ENCODE measurements at places on chromosomes 13 and 19. TPM values are rescaled to one million over a fixed set of nuclear protein-coding genes. Genes with fewer than 3 reads are reported as not detected.

Gene KLHL1
- not detected for total RNA-seq

Gene LRG1
- 0.13 TPM for total RNA-seq

Gene MAMSTR
- total RNA-seq = 3.5 TPM

- DNase-seq = no peak
Observed at GRCh38 chr13:59210543-59210942, 953.2 kb downstream of the DIAPH3 start.

DNA sequence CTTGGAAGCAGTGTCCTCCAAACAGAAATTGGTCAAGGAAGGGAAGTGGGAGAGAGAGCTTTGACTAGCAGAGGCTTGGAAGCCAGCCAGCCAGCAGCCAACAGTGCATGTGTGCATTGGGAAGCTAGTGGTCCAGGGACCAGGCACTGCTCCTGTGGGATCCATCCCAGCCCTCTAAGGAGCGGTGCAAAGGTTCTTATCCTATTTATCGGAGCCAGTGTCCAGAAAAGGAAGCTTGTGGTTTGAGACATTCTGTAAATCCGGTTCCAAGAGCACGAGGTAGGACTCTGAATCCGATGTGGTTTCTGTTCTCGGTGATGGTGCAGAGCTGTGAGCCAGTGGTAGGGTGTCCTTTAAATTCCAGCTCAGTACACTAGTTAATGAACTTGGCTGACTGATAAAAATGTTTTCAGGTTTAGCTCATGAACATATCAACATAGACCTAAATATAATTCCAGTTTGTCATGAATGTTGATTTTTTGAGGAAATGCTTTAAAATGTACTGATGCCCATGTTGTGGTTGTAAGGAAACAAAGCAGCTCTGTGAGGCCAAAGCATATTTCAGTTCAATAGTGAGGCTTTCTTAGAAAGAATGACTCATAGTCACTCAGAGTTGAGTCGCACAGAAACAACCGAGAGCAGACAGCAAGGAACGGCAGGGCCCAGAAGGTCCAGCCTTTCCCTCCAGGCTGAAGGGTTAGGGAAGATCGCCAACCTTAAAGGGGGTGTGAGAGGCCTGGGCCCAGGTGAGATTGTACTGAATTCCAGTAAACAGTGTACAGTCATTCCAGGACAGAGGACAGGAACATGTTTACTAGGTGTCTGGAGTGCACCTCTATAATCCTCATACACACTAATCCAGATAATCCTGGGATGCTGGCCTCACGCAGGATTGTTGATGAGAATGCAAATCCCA lies 21.5 kb upstream of the GARRE1 start:
- DNase-seq = peak; percentile 89

GRCh38 chr13:50664951-50665350 lies 178.5 kb downstream of the DLEU7 start:
- no peak for DNase-seq

DNA sequence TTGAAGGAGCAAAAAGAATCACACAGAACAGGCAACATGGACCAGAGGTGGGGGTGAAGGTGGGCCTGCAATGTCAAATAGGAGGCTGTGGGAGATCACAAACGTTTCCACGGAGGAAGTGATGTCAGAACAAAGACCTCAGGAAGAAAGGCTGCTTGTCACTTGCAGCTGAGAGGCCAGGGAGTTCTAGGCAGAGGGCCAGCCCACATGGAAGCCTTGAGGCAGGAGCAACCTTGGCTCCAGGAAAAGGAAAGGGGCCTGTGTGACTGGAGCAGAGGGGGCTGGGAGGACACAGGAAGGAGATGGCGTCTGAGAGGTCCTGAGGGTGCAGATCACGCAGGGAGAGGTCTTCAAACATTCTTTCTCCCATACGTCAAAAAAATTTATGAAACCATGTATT lies 16.3 kb downstream of the ZNF160 start:
- no peak for DNase-seq

GRCh38 chr13:43094901-43095300 lies 71.5 kb downstream of the DNAJC15 start:
- DNase-seq = peak; percentile 14

DNA sequence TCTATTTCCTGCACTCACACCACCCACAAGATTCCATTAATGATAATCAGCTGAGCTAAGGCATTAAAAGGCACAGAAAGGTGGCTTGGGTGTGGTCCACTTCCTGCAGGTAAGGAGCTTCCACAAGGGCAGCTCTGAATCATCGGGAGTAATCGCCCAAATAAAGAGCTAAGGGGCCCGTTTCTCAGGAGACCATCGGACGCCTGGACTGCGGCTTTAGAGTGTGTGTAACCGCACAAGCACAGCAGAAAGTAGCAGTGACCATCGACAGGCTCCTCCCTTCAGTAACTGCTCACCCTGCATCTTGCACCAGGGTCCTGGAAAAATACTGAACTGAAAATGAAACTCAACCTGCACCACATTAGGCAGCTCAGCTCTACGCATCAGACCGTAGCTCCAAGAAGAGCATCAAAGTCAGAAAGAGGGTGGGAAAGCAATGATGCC lies 6.0 kb downstream of the STK24 start:
- DNase-seq = no peak

GRCh38 chr13:30191491-30192100 lies 115.8 kb downstream of the KATNAL1 start:
- DNase-seq = peak; percentile 62

GRCh38 chr13:99260216-99260615 lies 2.0 kb upstream of the GPR18 start:
- DNase-seq = no peak

GRCh38 chr13:59094181-59094580 lies 1069.5 kb downstream of the DIAPH3 start:
- no peak for DNase-seq

GRCh38 chr19:5321851-5322681 lies 18.5 kb downstream of the PTPRS start:
- no peak for DNase-seq

DNA sequence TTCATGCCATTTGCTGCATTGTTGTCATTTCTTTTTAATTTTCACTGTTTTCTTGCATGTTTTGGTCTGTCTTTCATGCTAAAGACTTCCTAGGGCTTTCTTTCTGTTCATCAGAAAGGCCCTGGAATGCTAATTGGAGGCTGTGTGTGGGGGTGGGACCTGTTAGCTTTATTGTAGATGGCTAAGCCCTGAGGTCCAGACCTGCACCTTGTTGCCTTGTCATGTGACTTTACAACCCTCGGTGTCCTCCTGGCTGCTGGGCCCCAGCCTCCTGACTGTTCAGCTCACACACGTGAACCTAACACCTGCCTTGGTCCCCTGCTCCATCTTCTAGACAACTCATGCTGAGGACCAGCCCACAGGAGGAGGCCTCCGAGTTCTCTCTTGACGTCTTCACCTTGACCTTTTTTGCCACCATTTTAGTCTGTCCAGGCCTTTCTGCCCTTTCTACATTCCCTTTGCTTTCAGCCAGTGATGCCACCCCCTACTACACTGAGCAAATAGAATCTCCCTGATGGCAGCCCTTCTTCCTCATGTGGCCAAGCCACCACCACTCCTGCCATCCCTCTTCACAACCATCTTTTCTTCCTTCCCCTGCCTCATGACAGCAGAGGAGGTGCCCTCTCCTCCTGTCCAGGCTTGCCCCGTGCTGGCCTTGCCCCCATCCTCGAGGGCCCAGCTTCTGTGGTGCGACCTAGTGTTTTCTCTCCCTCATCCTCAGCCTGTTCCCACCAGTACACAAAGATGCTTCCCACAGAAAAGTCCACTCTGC lies 41.4 kb upstream of the GPI start:
- no peak for DNase-seq

GRCh38 chr13:102040812-102041211 lies 361.0 kb downstream of the FGF14 start:
- DNase-seq = no peak

- no peak for DNase-seq
Observed at GRCh38 chr19:30393046-30393445, 20.9 kb downstream of the ZNF536 start.

Measured in LHCN-M2 (cell line).